H9 (cell line): ENCODE measurements at places on chromosomes 7 and 10.

GRCh38 chr10:94725871-94726270 is 36.6 kb upstream of the CYP2C19 start:
- no peak overlapping the region for H3K4me3 ChIP-seq
- no peak for DNase-seq

GRCh38 chr10:15220445-15220844 is 52.0 kb upstream of the NMT2 start:
- no peaks in the 10 kb centered on the region for H3K27me3 ChIP-seq
- no peaks in the 10 kb centered on the region for H3K4me1 ChIP-seq
- no peak for DNase-seq

DNA sequence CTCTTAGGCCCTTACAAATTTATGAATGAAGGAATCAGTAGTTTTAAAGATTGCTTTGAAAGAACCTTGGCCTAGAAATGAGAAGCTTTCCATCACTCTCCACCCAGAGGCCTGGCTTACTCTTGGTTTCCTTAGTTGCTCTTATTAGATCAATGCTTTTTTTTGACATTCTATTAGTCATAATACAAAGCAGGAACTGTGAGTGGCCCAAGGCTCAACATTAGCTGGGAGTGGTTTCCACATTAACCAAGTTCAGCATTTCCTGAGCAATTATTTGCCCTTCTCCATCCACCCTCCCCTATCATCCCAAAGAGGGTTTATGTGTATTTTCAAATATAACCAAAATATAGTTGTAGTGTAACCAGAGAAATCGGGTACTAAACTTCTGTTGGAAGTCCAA is 103.4 kb upstream of the FAM204A start:
- no peak overlapping the region for H3K27ac ChIP-seq
- no peak for DNase-seq
- H3K4me1 ChIP-seq: no peaks in the 10 kb centered on the region
- H3K4me3 ChIP-seq: no peak overlapping the region

- H3K27ac ChIP-seq: no peak overlapping the region
- 0 out of 2 replicates have a peak, but pooled peaks cover 4% of the 10 kb centered on the region for H3K4me1 ChIP-seq
- H3K4me3 ChIP-seq: no peak overlapping the region
- H3K36me3 ChIP-seq: no peaks in the 10 kb centered on the region
- H3K27me3 ChIP-seq: no peaks in the 10 kb centered on the region
Observed at GRCh38 chr7:106484562-106484961, 176.4 kb downstream of the CCDC71L start.

DNA sequence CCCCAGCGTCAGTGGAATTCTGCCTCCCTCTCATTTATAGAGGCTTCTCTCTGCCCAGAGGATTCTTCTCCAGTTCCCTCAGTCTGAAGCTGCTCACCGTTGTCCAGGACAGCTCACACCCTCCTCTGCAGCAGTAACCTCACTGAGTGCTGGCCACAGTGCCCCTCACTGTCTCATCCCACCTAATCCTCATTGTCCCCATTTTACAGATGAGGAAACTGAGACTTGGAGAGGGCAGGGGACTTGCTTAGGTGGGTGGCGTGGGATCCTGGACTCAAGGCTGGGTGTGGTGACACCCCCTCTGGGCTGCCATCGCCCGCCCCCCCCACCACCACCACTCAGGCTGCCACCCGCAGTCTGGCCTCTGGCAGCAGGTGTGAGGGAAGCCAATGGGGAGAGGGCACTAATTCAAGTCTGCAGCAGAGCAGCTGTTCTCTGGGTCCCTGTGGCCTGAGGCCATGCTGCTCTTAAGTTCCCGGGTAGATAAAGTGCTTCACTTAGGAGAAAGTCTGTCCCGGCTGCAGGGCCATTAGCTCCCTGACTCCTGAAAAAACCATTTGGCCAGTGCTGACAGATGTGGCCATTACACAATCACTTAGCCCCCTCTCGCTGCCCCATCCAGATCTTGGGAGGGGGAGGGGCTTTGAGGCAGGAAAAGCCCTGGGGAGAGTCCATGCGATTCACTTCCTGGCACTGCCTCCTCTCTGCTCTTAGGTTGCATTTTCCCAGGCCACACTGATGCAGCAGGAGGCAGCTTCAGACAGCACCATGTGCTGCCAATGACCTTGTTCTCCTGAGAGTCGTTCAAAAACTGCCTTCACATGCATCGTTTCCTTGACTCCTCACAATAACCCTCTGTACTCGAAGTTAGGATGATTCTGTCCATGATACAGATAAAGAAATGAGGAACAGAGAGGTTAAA is 36.3 kb downstream of the DRGX start:
- H3K27me3 ChIP-seq: no peaks in the 10 kb centered on the region
- no peak overlapping the region for H3K27ac ChIP-seq
- no peaks in the 10 kb centered on the region for H3K36me3 ChIP-seq
- peaks cover 4% of the 10 kb centered on the region for H3K4me1 ChIP-seq
- no peak overlapping the region for H3K4me3 ChIP-seq
- DNase-seq: peak; percentile 78

DNA sequence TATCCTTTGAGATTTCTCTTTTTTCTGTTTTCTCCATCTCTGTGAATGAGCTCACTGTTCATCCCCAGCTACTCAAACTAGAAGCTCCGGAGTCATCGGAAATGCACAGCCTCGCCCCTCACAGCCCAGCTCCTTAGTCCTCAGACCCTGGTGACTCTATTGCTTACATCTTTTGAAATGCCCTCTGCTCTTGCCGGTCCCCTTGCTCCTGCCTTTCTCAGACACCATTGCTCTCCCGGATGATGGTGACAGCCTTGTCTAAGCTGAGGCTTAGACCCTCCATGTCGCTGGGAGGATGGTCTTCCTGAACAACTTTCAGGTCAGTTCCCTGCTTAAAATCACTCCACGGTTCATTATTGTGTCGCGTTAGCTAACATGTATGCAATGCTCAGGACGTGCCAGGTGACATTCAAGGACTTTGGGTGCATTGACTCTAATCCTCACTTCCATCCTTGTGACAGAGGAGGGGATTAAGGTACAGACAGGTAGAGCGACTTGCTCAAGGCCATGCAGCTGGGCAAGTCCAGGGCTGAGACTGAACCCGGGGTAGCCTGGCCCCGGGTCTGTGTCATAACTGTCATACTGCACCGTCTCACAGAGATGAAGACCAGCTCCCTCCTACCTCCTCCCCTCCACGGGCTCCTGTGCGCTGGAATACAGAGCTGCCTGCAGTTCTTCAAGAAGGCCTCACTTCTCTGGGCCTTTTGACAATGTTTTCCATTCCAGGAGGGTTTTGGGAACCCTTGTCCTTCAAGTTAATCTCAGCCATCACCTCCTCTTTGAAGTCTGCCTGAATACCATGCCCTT is 4.3 kb upstream of the UCMA start:
- no peak for DNase-seq
- H3K36me3 ChIP-seq: no peaks in the 10 kb centered on the region
- no peaks in the 10 kb centered on the region for H3K27me3 ChIP-seq
- no peak overlapping the region for H3K27ac ChIP-seq
- H3K4me3 ChIP-seq: no peak overlapping the region
- H3K4me1 ChIP-seq: peaks cover 7% of the 10 kb centered on the region; the same call in 1 of the 2 replicates

GRCh38 chr10:91420868-91421267 is 10.7 kb downstream of the HECTD2 start:
- no peak overlapping the region for H3K4me3 ChIP-seq
- H3K4me1 ChIP-seq: no peaks in the 10 kb centered on the region
- no peak overlapping the region for H3K27ac ChIP-seq

- H3K27me3 ChIP-seq: no peaks in the 10 kb centered on the region
- H3K27ac ChIP-seq: no peak overlapping the region
- no peak overlapping the region for H3K4me3 ChIP-seq
Observed at GRCh38 chr10:106504536-106504935, 660.0 kb downstream of the SORCS1 start.

DNA sequence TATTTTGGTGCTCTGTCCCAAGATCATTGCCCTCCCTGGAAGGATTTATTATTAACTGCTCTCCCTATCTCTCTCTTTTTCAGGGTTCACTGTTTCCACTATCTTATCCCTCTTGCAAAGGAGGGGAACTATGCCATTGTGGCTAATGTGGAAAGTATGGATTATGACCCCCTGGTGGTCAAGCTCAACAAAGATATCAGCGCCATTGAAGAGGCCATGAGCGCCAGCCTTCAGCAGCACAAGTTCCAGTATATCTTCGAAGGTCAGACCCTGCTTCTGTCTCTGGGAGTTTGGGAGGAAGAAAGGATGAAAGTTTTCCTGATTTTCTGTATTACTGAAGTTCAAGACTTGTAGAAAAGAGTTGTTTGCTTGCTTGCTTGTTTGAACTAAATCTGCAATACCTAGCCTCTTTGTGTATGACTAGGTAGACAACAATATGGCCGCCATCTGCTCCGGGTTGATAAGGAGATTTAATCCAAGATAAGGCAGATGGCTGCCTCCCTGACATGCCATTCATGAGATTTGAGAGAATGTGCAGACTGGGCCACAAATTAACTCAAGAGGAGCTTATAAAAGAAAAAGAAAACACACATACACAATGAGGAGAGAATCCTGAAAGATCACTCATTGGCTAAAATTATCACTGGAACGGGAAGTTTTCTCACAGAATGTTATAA is 122.2 kb upstream of the LRGUK start:
- no peaks in the 10 kb centered on the region for H3K27me3 ChIP-seq
- no peak overlapping the region for H3K27ac ChIP-seq
- H3K4me3 ChIP-seq: no peak overlapping the region
- DNase-seq: no peak
- H3K36me3 ChIP-seq: peaks cover 6% of the 10 kb centered on the region; the same call in 1 of the 2 replicates

DNA sequence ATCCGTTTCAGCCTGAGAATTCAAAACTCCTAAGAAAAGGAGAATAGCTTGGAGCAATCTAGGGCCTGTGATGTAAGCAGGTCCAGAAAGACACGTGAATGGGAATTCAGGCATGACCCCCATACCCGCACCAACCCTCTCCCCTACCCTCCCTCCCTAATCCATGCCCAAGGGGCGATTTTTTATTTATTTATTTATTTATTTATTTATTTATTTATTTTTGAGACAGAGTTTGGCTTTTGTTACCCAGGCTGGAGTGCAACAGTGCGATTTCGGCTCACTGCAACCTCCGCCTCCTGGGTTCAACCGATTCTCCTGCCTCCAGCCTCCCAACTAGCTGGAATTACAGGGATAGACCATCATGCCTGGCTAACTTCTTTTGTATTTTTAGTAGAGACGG is 16.6 kb upstream of the EIF4H start:
- no peak for DNase-seq
- H3K4me1 ChIP-seq: no peaks in the 10 kb centered on the region
- no peaks in the 10 kb centered on the region for H3K36me3 ChIP-seq
- H3K4me3 ChIP-seq: no peak overlapping the region
- no peak overlapping the region for H3K27ac ChIP-seq

- no peaks in the 10 kb centered on the region for H3K27me3 ChIP-seq
- no peak overlapping the region for H3K27ac ChIP-seq
- H3K4me3 ChIP-seq: no peak overlapping the region
- DNase-seq: no peak
Observed at GRCh38 chr10:110446954-110447608, 50.6 kb upstream of the DUSP5 start.

DNA sequence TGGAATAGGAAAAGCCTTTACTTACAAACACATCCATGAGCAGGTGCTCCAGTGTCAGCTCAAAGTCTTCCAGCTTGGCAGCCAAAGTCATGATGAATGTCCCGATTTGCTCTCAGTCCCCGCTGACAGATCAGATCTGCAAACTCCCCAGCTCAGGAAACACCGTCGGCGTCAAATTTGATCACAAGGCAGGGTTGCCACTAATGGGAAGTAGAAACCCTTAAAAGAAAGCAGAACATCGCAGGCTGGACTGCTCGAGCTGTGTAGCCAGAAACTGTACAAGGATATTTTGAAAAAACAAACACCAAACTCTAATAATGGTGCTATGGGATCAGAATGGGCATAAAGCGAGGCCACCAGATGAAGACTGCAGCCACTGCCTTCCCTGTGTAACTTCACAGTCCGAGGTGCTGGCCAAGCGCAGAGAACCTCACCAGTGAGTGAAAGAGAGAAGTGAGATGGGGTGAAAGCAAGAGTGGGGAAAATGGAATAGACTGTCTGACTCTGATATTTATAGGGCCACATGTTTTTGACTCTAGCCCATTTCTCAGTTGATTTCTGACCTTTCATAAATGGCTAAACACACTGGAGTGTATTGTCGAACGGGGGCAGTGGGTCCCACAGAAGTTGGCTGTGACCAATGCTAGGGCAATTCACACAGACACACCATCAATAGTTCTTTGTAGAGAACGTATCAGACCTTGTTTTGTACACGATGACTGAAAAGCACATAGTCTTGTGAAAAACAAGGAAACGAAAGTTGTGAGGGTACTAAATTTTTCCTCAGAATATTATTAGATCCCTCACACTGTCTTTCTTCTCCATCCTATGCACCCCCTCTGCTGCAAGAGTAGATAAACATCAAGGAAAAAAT is 306.2 kb downstream of the FRMD4A start:
- H3K36me3 ChIP-seq: no peaks in the 10 kb centered on the region
- DNase-seq: no peak
- no peak overlapping the region for H3K4me3 ChIP-seq

DNA sequence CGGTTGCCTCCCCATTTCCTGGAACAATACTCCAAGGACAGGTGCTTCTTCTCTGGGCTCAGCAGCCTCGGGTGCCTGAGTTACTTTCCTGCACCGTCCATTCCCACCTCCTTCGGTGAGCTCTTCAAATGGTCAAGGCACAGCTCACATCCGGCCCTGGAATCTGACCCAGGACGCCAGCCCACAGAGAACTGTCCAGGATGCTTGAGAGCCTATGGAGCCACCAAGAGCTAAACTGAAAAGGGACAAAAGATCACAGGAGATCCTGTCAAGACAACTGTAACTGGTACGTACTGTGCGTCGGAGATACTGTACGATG is 72.5 kb downstream of the CTBP2 start:
- no peak overlapping the region for H3K4me3 ChIP-seq
- H3K27me3 ChIP-seq: no peaks in the 10 kb centered on the region
- peaks cover 1% of the 10 kb centered on the region; the same call in 1 of the 2 replicates for H3K4me1 ChIP-seq
- H3K27ac ChIP-seq: no peak overlapping the region
- peaks cover 85% of the 10 kb centered on the region for H3K36me3 ChIP-seq

- H3K36me3 ChIP-seq: peaks cover 20% of the 10 kb centered on the region
- H3K27ac ChIP-seq: no peak overlapping the region
- H3K4me1 ChIP-seq: no peaks in the 10 kb centered on the region
- H3K4me3 ChIP-seq: peak overlapping the region; percentile 96
- no peak for DNase-seq
Observed at GRCh38 chr7:128456255-128456725, 612 bp downstream of the HILPDA start.

- no peak overlapping the region for H3K27ac ChIP-seq
- DNase-seq: no peak
- H3K36me3 ChIP-seq: peaks cover 7% of the 10 kb centered on the region
Observed at GRCh38 chr7:3120513-3120912, 76.8 kb upstream of the CARD11 start.

GRCh38 chr7:152667958-152668357 is 8.0 kb downstream of the XRCC2 start:
- no peak overlapping the region for H3K27ac ChIP-seq
- H3K27me3 ChIP-seq: no peaks in the 10 kb centered on the region
- DNase-seq: no peak
- no peak overlapping the region for H3K4me3 ChIP-seq
- H3K4me1 ChIP-seq: no peaks in the 10 kb centered on the region
